CD4-positive, alpha-beta T cell treated with Interleukin-15 for 4 hours (primary cell): ENCODE measurements at places on chromosomes 1 and 21.

GRCh38 chr1:8704866-8705506 lies 112.5 kb downstream of the RERE start:
- no peak for DNase-seq

- DNase-seq, result no peak
Observed at GRCh38 chr1:51549016-51549619, 30.1 kb upstream of the EPS15 start.

DNA sequence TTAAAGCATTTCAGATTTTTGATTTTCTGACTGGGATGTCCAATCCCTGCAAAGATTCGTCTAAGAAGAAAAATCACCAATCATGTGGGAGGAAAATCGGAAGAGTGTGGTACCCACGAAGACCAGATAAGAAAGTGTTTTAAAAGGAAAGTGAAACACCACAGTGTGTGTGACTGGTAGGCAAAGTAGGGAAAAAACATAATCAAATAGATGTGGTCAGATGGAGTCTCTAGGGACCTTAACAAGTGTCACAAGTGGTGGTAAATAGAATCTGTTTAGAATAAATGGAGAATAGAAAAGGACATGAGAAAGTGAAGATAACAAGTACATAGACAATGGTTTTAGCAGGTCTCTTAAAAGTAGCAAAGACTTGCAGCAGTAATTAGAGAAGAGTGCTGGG lies 154.6 kb downstream of the SLC30A10 start:
- DNase-seq, result no peak

- no peak for DNase-seq
Observed at GRCh38 chr21:36563341-36563926, 83.5 kb upstream of the CLDN14 start.

GRCh38 chr1:239232921-239233320 lies 153.4 kb upstream of the CHRM3 start:
- DNase-seq, result no peak

DNA sequence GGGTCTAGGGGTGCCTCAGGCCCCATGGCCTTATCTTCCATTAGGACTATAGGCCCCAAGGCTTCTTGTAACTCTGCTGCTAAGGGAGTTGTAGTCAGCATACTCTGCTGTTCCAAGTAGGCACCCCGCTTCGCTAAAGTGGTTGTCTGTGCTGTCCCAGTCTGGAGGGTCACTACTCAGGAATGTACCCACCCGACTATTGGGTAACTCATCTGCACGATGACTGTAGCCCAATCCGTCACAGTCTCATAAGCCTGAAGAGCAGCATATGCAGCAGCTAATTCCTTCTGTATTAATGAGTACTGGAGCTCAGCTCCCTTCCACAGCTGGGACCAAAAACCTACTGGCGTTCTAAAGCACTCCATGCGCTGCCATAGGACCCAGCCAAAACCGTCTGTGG lies 111.0 kb downstream of the GDAP2 start:
- no peak for DNase-seq

DNA sequence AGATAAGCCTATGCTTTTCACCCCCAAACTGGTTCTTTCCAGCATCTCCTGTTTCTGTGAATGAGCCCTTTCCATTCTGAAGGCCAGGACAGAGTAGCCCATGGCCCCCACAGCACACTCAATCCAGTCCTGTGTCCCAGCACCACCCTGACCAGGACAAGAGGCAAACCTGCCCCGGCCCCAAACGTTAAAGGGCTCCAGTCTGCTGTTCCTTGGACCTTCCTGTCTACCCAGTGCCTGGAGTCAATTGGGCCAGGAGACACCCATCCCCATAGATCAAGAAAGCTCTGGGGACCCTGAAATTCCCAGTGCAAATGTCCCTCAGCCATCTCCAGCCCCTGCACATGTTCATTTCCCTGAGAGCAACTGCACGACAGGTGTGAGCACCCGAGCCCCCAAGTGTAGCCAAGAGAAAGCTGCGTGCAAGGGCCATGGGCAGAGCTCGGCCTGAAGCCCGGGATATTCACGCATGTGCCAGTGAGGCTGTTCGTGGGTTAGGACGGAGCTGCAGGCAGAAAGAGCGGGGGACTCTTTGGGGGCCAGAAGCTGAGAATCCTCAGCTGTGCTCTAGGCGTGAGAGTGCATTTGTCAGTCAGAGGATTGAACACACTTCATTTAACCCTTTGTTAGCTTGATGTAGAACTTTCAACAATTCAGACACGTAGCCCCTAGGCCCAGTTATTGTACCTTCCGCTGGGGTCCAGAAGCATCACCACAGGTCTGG lies 4.2 kb upstream of the RIPK4 start:
- no peak for DNase-seq
